ENCODE measurements at places on chromosomes 16 and 17.

- no peak for DNase-seq
Observed at GRCh38 chr17:56868716-56869115, 34.8 kb downstream of the DGKE start.

- DNase-seq: no peak
Observed at GRCh38 chr16:70803319-70803718, 2.4 kb upstream of the VAC14 start.

DNA sequence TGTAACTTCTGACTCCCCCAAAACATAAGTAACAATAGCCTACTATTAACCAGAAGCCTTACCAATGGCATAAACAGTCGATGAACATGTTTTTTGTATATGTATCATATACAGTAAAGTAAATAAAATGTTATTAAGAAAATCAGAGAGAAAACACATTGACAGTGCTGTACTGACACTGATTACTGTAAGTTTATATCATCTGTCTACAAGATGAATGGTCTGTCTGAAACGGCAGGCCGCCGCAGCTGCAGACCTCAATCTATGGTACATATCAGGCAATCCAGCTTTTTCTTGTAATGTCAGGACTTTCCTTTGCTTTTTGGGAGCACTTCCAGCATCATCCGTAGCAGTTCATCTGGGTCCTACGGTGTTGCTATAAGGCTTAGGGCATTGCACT, 44.2 kb upstream of the RPH3AL start:
- DNase-seq: no peak

DNA sequence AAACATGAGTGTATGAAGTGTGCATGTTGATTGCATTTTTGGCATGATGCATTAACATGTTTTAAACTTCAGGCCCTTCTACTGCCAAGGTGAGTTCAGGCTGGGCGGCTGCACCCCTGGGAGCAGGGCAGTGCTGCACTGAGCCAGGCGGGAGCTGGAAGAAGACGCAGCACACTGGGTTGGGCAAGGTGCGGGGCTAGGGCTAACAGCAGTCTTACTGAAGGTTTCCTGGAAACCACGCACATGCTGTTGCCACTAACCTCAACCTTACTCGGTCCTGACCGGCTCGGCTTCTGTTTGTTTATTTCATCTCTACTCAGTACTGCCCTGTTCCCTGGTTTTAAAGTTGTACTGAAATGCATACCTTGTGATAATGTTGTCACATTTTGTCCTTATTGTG, 61.0 kb downstream of the MAP2K4 start:
- DNase-seq: no peak

DNA sequence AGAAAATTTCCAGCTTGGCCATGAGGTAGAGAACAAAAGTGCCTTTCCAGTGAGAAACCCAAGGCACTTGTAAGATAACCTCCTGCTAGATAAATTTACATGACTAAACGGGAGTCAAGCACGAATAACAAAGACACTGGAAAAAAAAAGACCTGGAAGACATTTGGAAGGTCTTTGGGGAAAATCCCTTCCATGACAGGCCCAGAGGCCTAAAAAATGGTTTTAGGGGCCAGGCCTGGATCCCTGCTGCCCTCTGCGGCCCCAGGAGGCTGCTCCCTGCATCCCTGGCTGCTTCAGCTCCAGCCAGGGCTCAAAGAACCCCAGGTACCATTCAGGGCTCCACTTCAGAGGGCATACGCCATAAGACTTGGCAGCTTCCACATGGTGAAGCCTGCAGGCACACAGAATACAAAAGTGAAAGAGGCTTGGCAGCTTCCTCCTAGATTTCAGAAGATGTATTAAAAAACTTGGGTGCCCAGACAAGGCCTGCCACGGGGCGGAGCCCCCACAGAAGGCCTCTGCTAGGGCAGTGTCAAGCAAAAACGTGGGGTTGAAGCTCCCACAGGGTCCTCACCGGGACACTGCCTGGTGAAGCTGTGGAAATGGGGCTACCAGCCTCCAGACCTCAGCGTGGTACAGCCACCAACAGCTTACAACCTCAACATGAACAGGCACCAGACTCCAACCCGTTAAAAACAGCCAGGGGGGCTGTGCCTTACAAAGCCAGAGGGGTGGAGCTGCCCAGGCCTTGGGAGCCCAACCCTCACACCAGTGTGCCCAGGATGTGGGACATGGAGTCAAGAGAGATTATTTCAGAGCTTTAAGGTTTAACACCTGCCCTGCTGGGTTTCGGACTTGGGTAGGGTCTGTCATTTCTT, 77.1 kb downstream of the SDK2 start:
- no peak for DNase-seq

GRCh38 chr17:66187718-66188117, 4.2 kb downstream of the CEP112 start:
- no peak for DNase-seq

DNA sequence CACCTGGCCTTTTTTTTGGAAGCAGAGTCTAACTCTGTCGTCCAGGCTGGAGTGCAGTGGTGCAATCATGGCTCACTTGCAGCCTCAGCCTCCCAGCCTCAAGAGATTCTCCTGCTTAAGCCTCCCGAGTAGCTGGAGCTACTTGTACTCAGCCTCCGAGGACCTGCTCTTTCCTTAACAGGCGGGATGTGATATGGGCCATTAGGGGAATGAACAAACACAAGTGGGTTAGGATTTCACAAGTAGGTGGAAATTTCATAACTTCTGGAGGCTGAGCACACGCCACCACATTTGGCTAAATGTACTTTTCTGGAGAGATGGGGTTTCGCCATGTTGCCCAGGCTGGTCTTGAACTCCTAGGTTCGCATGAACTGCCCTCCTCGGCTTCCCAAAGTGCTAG, 4.1 kb downstream of the PAM16 start:
- no peak for DNase-seq

DNA sequence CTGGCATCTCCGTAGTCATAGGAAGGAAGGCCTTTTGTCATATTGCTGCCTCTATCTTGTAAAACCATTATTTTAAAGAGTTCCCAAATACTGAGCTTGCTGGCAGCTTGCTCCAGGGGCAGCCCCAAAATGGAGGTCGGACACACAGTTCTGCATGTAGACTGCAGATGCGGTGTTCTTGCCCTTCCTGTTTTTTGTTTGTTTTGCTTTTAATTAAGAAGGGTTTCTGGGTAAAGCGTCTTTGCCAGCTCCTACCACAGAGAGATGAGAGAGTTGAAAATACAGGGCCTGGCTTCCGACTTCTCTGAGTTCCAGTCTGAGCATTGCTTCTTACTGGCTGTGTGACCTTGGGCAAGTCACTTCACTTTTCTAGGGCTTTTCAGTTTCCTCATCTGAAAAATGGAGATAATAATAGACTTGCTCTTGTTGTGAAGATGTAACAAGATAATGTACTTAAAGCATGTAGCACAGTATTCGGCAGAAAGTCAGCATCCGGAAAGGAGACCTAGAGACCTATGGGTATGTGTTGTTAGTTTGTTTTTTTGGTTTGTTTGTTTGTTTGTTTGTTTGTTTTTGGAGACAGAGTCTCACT, 67.8 kb upstream of the GSE1 start:
- no peak for DNase-seq

DNA sequence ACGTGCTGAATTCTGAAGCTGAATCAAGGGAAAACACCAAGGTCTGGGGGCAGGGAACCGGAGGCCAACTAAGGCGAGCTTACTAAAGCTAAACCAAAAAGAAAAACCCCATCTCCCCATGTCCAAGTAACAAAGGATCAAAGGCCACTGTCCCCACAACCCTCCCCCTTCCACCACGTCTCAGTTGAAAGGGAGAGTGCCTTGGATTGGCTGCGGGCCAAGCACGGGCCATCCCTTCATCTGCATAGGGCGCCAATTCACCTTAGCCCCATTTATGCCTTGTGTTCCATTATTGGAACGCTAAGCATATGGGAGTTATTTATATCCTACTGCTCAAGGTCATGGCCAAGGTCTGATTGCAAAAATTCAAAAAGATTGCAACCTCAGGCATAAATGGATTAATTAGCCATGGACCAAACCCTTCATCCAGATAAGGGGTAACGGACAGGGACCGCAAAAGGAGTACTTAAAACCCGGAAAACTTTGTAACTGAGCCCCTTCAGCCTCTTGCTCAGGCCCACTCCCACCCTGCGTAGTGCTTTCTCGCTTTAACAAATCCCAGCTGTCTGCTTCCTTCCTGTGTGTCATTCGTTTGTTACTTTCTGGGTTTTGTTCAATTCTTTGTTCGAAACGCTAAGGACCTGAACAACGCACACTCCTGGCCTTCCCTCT, 740 bp upstream of the ATP6V0D1 start:
- DNase-seq: peak; percentile 38

GRCh38 chr17:21452377-21453143, 76.4 kb downstream of the KCNJ12 start:
- peak; percentile 79 for DNase-seq

DNA sequence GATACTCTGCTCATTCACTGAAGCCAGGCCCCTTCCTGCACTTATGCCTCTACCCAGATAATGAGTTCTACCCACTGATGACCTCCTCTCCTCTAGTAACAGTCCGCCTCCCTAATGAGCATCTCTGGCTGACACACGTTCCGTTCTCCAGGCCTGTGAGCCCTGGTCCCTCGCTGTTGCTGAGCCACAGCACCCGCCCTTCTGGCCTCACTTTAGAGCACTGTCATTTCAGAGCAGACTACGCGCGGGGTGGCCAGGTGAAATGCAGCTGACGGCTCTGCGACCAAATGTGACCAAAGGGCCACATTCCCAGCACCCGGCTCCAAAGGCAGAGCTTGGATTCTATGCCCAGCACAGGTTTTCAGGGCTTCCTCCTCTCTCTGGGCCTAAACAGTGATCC, 13.8 kb downstream of the PSMD3 start:
- no peak for DNase-seq

DNA sequence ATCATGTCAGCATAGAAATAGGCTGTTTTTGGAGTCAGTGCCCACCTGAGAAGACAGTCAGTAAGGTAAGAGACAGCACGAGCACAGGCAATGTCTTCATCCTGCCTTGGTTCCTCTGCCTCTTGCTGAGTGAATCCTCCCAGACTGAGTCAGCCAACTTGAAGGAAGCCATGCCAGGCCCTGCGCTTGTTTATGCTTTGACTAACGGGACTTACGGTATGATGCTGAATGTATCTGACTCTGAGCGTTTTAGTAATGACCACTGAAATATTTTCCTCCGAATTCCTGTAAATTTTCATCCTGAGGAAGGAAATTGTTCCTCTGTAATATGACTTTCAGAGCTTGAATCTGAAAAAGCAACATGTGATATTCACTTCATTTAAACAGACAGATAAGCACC, 18.0 kb downstream of the C17orf67 start:
- peak; percentile 49 for DNase-seq

DNA sequence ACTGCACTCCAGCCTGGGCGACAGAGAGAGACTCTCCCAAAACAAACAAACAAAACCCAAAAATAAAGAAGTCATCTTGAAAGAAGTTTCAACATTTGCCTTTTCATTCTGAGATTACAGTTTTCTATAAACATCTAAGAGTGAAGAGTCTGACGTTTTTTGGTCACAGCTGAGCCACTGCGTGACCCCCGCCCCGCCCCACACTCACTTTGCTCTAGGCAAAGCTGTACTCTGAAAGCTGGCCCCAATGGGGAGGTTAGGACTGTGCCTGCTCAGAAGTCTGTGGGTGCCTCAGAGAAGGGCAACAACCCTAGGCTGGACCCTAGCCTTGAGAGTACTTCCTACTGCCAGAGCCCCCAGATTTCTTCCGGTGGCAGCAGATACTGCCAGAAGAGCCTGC, 19.3 kb downstream of the CYB5D2 start:
- no peak for DNase-seq

- no peak for DNase-seq
Observed at GRCh38 chr16:1096169-1097082, at the start of gene C1QTNF8. C1QTNF8 (minus strand) TSS chr16:1096244; CDS start chr16:1094922, 1,322 bp downstream.

DNA sequence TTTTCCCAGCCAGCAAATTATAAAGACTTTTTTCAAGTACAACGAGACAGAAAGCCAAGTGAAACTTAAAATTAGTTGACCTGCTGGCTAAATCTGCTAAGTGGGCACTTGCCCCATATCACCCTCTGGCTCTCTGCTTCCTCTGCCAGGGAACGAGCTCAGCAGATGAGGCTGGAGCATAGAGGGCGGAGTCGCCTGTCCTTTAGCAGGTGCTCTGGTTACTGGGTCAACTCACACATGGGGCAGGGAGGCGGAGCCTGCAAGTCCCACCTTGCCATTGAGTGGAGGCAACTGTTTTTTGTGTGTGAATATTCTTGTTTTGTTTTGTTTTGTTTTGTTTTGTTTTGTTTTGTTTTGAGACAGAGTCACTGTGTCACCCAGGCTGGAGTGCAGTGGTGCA, 62.5 kb downstream of the EMP2 start:
- DNase-seq: no peak

DNA sequence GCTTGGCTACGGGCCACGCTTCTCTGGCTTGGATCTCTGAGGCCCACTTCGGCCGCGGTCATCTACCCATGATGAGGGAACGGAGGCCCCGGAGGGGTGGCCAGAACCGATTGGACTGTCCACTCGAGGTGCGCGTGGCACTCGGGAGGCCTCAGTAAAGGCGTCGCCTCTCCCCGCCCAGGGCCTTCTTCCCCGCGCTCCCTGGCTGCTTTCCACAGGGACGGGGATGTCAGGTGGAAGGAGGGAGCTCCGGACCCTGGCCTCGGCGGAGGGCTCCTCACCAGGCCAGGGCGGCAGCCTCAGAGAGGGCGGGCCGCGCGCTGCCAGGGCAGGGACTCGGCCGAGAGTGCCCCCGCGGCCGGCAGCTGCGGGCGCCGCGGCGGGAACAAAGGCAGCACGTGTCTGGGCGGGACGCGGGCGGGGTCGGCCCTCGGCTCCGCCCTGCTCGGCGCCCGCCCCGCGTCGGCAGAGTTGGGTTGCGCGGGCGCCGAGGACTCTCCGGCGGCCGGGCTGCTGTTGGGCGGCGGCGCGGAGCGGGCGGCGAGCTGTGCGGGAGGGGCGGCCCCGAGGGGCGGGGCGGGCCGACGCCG, 587 bp upstream of the CDK5R1 start:
- DNase-seq: peak; percentile 76
